ENCODE measurements at places on chromosomes 4 and X.
A peak's percentile ranks its signal among the peaks of the same experiment; 100 is the strongest.

- DNase-seq: no peak
Measured at GRCh38 chr4:157223456-157223855, 2.9 kb downstream of the GRIA2 start.

- DNase-seq: no peak
Measured at GRCh38 chr4:111775556-111776297, 369.5 kb upstream of the FAM241A start.

DNA sequence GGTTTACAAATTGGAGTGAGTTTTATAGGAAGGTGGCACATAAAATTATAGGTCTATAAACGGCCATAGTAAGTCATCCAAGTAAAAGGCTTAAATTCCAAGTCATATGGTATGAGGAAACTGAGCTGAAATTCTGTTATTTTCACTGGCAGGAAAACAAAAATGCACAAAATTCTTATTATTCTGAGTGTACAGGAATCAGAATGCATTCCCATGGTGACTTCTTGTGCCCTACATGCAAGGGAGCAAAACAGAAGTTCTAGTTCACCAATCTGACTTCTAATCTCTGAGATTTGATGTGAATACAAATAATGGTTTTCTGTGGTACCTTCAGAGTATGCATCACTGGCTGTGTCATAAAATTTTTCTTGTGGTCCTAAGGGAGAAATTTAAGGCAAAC lies 102.9 kb downstream of the CLCN4 start:
- no peak for DNase-seq

DNA sequence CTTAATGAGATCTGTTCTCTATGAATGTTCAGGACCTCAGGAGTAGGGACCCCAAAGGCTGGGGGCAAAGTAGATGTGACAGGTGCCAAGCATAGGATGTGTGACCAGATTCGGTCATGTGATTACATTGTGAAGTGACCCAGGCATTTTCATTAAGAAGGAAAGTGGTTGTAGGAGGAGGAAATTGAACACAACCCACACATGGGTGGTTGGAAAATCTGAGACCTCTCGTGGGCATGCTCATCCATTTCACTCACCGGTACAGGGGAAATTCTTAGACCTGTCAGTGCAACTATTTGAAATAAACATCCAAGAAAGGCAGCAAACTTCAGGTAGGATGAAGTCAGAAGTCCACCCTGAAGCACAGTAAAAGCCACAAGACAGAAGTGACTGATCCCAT lies 43.5 kb upstream of the CD99 start:
- no peak for DNase-seq

DNA sequence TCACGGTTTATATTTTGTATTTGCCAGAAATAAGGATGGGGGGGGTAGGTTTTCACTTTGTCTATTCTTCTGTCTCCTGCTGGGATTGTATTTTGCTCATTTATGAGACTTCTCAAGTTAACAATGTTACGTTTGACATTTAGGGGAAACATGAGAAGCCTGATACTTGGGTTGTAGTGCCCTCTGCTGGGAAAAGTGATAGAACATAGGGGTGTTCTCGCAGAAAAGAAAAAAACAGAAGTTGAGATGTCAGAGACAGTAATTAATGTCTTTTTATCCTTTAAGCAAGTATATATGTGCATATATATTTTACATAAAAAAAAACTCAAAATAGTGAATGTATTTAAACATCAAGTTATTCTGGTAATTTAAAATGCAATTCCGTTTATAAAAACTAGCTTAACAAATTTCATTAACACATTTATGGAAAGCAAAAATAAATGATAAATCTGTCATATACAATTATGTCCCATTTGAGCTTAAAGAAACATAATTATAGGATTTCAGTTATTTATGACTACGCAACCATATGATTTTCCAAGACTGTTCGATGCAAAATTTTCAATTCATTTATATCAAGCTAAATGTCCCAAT lies 46.0 kb upstream of the TMPRSS11F start:
- peak; percentile 11 for DNase-seq

All from activated T-cell treated with anti-CD3 and anti-CD28 coated beads for 24 hours (primary cell).